ENCODE measurements at places on chromosomes 1 and 21.

DNA sequence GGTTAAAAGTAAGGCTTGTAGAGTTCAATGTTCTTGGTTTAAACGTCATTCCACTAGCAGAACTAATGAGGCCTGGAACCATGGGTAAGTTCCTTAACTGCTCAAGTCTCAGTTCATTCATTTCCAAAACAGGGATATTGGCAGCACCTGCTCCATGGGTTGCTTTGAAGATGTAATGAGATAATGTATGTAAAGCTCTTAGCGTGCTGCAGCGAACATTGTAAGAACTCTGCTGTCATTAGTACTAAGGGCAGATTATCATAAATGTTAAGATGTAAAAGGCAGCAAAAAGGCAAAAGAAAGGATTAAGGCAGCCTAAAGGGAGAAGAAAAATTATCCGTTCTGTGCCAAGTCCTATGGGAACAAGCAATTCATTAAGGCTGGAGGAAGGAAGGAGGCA, 129.1 kb upstream of the NGF start:
- no peak for DNase-seq

DNA sequence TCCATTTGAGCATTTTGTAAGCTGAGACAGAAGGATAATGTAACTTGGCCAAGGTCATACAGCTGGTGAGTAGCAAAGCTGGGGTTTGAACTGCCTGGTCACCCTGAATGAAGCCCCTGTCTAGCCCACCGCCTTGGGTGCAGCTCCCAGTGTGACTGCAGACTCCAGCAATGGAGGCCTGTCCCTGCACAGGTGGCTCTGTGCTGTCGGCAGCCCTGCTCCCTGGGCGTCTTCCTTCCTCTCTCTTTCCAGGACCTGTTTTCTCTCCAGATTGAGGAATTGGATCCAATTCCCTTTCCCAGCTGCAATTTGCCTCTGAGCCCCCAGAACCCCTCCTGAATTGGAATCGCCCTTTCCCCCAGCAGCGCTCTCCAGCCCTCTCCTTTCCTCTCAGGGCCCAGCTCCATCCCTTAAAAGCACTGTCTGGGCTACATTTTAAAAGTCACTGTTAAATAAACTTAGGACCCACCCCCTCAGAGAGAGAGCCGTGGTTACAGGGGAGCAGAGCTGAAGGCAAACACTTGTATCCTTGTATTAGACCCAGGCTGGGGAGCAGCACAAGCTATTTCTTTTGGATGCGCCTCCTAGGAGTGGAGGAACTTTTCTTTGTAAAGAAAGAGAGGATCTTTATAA, 161.4 kb upstream of the LMO4 start:
- no peak for DNase-seq

GRCh38 chr1:55634516-55634915, 419.4 kb upstream of the USP24 start:
- DNase-seq, result no peak

DNA sequence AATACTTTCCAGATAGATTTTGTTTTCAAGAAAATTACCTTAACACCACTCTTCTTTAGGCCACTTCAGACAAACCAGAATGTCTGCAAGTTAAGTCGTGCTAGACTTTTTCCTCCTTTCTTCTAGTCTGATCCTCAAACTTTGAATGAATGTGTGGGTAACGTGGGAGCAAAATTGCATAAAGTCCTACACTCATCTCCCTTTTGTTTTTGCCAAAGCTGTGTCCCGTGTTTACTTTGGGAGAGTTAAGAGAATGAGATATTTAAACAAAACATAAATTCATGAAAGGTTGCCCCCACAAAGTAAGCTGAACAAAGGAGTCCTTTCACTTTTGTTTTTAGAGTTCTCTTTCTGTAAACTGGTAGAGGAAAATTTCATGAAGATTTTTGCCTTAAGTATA, 16.9 kb upstream of the VAMP3 start:
- DNase-seq, result no peak

- DNase-seq, result no peak
These were observed 7.6 kb downstream of the GNB1 start for GRCh38 chr1:1883092-1883873.

GRCh38 chr1:164562947-164563520, 4.0 kb downstream of the PBX1 start:
- no peak for DNase-seq

- no peak for DNase-seq
These were observed 37.6 kb downstream of the ARID1A start for GRCh38 chr1:26733392-26733791.

GRCh38 chr1:31396633-31397351, 16.2 kb upstream of the SERINC2 start:
- no peak for DNase-seq

DNA sequence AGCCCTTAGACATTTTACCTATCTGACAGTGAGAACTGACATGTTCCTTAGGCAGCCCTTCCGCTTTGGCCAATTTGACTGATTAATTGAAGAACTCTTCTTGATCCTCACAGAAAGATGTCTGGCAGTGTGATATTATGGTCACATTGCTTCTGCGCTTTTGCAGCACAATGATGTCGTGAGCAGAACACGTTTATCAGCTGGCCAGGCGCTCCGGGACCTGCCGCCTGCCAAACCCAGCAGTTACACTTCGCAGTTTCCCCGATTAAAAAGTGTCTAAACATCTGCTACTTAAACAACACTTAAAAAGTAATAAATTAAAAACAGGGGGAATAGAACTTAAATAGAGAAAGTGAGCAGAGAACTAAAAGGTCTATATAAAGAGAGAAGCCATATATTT, 103.5 kb upstream of the ETS2 start:
- no peak for DNase-seq

DNA sequence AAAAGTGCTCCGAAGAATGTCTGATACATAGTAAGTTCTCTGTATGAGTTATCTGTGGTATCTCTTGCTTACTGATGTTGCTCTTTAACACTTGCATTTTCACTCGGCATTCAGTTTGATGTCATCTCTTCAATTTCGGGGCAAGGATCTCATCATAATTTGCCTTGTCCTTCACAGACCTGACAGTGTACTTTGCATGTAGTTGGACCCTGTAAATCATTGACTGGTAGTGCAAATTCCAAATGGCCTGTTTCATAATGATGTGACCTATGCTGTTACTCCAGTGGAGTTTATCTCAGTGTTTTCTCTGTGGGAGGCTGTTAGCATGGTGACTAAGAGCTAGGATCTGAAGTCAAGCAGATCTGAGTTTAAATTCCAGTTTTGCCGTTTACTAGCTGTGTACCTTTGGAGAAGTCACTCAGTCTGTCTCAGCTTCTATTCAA, 34.2 kb upstream of the ABCD3 start:
- DNase-seq, result no peak

GRCh38 chr1:170240409-170240808, 94.7 kb downstream of the NTMT2 start:
- no peak for DNase-seq

- DNase-seq, result no peak
These were observed 34.6 kb upstream of the TLR5 start for GRCh38 chr1:223177681-223178080.

DNA sequence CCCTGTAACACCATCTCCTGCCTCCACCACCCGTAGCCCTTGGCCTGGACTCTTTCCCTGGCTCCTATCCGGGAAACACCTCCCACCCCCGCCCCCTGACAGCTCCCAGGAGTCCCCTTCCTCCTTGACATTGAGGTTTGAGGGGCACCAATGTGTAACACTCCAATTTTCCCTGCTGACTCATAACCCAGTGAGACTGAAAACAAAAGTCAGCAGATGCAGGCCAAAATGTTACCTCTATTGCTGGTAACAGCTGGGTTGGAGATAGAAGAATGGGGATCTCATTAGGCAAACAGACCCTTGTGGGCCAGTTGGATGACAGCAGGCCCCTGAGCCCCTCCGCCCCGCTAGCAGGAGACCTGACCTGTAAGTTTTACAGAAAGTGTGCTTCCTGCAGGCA, 237.2 kb downstream of the KAZN start:
- DNase-seq, result no peak

GRCh38 chr1:174242856-174243255, 83.5 kb downstream of the RABGAP1L start:
- no peak for DNase-seq

GRCh38 chr21:45522986-45523385, 19.3 kb downstream of the SLC19A1 start:
- no peak for DNase-seq
